ENCODE measurements at places on chromosomes 3 and 15.

- no peak for DNase-seq
Observed at GRCh38 chr3:58003093-58003492, 5.1 kb upstream of the FLNB start.

GRCh38 chr3:101128786-101129185, 135.6 kb upstream of the ABI3BP start:
- DNase-seq: no peak

DNA sequence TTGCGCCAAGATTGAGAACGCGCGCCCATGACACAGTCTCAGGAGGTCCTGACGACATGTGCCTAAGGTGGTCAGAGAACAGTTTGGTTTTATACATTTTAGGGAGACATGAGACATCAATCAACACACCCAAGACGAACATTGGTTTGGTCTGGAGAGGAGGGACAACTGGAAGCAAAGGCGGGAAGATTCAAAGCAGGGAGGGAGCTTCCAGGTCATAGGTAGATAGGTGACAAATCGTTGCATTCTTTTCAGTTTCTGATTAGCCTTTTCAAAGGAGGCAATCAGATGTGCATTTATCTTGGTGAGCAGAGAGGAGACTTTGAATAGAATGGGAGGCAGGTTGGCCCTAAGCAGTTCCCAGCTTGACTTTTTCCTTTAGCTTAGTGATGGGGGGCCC, 828.4 kb upstream of the DPPA4 start:
- no peak for DNase-seq

DNA sequence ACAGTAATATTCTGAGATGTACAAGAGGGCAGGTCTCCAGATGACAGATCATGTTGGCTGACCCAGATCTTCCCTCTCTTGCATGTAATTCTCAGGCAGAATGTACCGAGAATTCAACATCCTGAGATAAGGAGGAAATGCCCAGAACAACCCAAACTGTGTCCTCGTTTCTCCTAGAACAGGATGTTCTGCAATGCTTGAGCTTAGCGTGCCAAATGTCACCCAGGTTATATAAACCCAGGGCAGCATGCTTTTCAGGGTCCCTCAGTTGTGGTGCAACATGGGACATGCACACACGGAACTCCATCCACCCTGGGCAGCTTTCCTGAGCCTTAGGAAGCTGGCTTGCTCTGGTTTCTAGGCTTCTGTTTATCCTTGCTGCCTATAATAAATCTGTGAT, 102.1 kb upstream of the CMC1 start:
- no peak for DNase-seq

DNA sequence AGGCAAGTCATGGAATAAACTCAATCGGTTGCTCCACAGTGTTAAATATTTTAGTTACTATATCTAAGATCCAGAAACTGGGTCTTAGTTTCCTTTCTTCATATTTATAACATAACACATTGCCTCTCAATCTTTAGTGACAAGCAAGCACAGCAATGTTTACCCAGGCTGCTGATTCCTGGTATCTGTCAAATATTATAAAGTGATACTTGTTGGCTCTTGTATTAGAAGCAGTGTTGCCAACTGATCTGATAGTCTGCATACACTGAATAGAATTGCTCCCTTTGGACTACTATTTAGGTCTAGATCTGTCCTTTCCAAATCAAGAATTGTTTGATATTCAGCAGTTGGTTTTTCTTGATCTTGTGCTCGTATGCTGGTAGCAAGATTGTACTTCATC, 7.2 kb upstream of the HHLA2 start:
- no peak for DNase-seq

GRCh38 chr15:33730815-33731214, 237.5 kb upstream of the CHRM5 start:
- no peak for DNase-seq

- no peak for DNase-seq
Observed at GRCh38 chr3:33807191-33807590, 8.8 kb downstream of the PDCD6IP start.

GRCh38 chr15:99911816-99912215, 178.6 kb upstream of the LYSMD4 start:
- DNase-seq: no peak

DNA sequence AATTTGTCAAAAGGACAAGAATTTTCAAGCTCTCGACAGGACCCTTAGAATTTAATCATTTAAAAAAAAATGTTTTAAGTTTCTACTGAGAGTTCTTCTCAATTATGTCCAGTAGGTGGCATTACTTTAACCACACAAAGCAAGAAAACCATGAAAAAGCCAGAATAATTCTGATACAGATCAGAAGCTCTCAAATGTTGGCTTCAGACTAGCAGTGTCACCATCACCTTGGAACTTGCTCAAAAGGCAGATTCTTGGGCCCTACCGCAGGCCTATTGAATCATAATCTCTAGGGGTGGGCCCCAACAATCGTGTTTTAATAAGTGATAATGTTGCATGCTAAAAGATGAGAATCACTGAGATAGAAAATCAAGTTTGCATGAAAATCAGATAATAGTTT, 99.5 kb upstream of the KCNMB2 start:
- no peak for DNase-seq
